ENCODE measurements at places on chromosomes 5 and 9.

GRCh38 chr5:107796797-107797196 lies 126.1 kb upstream of the EFNA5 start:
- DNase-seq, result no peak

GRCh38 chr9:68978501-68978900 lies 35.4 kb downstream of the PRKACG start:
- DNase-seq, result no peak

GRCh38 chr9:107404161-107404560 lies 85.4 kb downstream of the KLF4 start:
- no peak for DNase-seq

- DNase-seq, result no peak
These were observed 42.8 kb upstream of the IL6ST start for GRCh38 chr5:56037531-56038010.

DNA sequence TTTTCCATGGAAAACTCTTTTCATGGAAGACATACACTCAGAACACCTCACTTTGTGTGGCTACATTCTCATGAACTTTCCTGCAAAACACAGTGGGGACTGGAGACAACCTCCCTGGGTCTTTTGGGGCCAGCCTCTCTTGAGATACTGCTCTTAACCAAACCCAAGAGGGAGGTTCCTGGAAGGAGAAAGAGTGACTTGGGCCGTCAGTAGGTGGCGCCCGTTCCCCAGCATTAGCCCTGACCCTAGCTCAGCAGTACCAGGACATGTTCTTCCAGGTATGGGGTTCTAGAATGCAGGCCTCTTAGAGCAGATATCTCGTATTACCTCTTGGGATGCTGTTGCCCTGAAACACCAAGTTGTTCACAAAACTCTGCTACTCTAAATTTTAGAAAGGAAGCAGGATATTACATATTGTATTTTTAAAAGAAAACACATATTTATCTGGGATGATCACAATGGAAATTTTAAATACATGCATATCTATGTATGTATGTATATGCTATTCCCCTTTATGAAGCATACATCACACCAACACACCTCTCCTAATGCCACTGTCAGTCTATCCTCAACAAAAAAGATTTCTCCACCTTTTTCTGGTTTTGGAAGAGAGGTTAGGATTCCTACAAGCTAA lies 15.8 kb upstream of the GLIS3 start:
- DNase-seq, result peak; percentile 27

GRCh38 chr5:57929271-57929670 lies 446.7 kb upstream of the ACTBL2 start:
- DNase-seq, result no peak

DNA sequence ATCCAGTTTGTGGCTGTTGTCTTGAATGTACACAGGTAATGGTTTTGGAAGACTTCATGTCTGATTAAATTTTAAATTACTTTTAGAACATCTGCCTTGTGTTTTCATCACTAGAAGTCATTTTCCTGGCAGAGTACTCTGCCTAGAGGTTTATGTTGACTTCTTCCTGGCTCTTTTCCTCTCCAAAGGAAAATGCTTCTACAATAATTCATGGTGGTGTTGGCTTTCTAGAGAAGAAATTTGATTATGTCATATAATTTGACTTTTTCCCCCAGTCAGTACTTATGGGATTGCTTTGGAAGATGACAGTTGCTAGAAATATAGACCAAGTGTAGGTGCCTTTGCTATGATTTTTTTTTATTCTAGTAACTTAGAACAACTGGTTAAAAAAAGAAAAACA lies 46.8 kb downstream of the F2RL2 start:
- no peak for DNase-seq

GRCh38 chr9:127437497-127438264 lies 13.5 kb downstream of the ZNF79 start:
- DNase-seq, result no peak

DNA sequence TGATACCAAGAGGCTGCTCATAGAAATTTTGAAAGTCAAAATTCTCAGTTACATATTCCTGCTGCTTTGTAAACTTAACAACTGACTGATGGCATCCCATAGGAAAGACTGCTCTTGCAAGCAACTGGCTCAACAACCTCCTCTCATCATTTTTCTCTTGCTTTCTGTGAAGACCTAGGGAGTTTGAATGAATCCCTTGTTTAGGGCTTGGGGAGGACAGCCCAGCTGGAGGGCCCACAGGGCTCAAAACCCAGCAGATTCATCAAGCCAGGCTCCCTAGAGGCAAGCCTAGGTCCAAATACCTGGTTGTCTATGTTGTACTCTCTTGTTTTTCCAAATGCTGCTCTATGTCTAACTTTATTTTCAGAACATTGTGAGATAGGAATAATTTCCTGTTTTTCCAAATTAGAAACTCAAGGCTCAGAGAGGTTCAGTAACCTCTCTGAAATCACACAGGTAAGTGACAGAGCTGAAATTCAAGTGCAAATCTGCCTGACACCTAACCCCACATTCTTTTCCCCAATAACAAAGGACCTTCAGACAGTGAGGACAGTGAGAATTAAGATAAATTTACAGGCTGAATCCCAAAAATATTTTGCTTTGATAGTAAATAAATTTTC lies 558.9 kb upstream of the KLF4 start:
- no peak for DNase-seq

- no peak for DNase-seq
These were observed 14.7 kb upstream of the CPEB4 start for GRCh38 chr5:173873306-173873922.

DNA sequence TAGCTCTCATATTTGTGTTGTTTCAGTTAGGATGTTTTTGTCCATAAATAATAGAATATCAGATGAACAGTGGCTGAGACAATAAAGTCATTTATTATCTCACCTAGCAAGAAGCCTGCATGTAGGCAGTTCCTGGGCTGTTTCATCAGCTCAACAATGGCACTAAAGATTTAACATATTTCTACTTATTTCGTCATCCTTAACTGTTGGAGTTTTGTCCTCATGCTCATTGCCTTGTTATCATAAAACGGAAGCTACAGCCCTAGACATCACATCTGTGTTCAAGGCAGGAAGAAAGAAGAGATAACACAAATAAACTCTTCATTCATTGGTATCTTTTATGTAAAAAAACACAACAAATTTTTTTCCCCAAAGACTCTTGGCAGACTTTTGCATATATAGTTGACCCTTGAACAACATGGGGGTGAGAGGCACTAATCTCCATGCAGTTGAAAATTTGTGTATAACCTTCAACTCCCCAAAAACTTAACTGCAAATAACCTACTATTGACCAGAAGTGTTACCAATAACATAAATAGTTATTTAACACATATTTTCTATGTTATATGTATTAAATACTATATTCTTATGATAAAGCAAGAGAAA lies 277.2 kb upstream of the ADRA1B start:
- DNase-seq, result no peak

DNA sequence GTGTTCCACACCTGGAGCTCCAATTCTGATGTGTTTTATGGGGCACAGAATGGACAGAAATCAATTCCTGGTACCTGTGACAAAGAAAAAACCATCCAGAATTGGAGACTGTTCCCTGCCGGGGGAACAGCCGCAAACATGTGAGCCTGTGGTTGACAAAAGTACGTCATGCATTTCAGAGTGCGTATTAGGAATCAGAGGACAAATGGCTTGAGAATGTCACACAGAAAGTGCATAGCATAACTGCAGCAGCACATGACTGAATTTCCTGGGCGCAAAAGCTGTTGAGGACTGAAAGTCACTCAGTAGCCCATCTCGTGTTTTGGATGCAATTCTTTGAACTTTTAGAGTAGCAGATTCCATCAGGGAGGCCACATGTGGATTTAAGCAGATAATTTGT lies 85.1 kb downstream of the TRIO start:
- no peak for DNase-seq

- DNase-seq, result no peak
These were observed 32.9 kb downstream of the NDFIP1 start for GRCh38 chr5:142141463-142141862.

- DNase-seq, result no peak
These were observed 541.6 kb upstream of the DAP start for GRCh38 chr5:11302663-11303062.

DNA sequence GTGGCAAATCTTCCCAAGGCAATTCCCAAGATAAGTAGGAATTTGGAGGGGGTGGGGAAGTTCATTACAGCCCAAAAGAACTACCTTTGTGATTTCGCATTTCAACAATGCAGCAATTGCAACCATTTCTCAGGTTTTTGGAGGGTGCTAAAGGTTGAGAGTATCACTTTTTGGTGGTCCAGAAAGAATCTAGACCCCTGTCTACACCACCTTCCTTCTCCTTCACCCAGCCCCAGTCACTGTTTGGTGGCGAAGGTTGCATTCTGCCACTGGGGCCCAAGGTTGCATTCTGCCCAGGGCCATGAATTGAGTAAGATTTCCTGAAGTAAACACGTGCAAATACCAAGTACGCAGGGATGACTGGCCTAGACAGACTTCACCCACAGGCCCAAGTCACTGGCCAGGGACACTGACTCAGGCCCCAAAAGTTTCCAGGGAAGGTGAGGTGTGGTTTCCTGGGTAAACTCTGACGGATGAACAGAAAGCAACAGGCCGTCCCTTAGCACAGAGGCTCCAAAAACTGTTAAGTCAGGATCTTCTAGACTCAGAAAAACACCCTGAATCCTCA lies 5.7 kb downstream of the PDE6A start:
- DNase-seq, result no peak

GRCh38 chr9:122374885-122375420 lies 4.1 kb downstream of the PTGS1 start:
- no peak for DNase-seq

- no peak for DNase-seq
These were observed 477.0 kb downstream of the CCDC171 start for GRCh38 chr9:16029796-16030363.

GRCh38 chr9:90801241-90801972 lies at the start of gene SYK:
Gene SYK, plus strand, starts transcription at chr9:90801819. Its CDS starts 42,080 bp downstream, at chr9:90843899.
- DNase-seq, result no peak

DNA sequence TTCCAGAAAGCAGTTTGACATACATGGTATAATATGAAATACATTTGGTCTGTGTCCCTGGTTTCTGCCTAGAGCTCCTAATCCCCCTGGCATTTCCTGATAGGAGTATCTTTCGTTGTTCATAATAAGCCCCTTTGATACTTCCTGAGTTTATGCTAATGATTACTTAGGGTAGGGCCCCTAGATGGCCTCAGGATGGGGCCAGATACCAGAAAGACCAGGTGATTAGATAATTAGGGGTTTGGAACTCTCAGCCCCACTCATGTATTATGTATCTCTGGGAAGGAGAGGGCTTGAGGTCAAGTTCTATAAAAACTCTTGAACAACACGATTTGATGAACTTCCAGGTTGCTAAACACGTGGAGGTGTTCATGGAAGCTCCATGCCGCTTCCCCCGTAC lies 163.3 kb upstream of the ZNF608 start:
- DNase-seq, result no peak

DNA sequence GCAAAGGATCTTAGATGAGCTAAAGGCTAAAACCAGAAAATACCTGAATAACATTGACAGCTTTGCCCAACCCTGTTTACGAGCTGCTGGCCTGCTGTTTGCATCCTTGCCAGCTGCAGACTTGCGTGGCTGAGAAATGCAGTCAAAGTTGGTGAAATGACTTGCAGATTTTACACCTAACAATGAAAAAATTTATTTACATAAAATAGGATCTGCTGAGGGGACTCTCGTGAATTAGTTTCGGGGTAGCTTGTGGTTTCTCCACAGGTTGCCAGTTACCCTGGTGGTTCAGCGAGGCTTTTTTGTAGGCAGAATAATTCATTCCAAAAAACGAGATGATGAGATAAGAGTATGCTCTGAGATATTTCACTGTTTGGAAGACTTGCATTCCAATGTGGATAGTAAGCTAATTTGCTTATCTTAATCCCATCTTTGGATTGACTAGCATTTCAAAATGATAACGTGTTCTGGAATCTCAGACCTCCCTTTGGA lies 65.7 kb upstream of the FANCC start:
- DNase-seq, result no peak

DNA sequence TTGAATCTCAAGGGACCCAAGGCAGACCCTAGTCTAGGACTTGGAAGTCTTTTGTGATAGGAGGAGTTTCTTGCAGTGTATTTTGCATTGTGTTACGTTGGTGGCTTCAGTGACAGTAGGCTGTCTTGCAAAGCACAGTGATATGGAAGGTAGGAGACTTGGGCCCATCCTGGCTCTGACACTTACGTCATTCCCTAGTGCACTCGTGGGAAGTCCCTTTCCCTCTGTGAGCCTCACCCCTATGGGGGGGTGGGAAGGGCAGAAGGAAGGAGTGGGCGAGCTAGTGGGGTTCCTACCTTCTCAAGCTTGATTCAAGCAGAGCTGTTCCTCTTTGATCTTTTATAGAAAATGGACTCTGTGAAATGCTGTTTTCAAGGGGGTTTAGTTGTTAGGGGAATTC lies 9.2 kb upstream of the TEX53 start:
- no peak for DNase-seq

- DNase-seq, result no peak
These were observed 49.8 kb upstream of the PLPP1 start for GRCh38 chr5:55584398-55585205.

- DNase-seq, result no peak
These were observed 1.0 kb downstream of the FOCAD start for GRCh38 chr9:20684875-20685696.

DNA sequence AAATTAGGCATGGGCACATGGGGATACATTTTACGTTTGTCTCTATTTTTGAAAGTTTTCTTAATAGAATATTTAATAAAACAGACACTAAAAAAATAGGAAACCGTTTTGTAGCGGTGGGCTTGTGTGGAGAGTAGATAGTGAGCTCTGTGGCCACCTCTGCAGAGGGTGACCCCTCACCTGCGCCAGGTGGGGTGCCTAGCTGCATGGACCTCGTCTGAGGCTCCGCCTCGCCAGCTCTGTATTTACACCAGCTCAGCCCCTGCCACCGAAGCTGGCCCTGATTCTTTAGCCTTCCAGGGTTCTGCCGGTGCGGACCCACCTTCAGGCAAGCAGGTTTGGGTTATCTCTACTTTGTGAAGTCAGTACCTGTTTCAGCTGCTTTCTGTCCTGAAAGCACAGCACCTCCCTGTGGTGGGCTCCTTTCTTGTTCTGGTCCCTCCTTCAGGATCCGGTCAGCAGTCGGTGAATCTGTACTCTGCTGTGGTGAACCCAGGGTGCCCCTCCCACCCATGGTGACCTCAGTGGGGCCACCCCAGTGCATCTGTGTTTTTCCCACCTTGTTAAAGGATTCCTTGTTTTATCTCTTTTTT lies 105.2 kb upstream of the CACNA1B start:
- no peak for DNase-seq

DNA sequence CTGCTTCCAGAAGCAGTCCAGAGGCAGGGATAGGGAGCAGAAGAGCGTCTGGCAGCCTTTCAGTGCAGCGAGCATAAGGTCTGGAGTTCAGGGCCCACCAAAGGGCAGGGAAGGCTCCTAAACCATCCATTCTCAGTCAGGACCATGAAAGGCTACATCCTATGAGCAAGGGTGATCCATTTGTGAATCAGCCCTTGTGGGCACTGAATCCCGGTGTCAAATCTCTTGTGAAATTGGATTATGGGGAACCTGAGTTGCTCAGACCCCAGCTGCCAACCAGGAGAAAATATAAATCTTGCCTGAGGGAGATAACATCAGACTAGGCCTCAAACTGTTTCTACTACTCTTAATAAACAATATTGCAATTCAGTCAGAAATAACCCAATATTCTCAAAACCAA lies 204.4 kb downstream of the SYK start:
- DNase-seq, result no peak

- DNase-seq, result no peak
These were observed 360.1 kb upstream of the PANK3 start for GRCh38 chr5:168939156-168939800.

GRCh38 chr5:151259931-151260330 lies 6.9 kb downstream of the GM2A start:
- DNase-seq, result no peak

All from stimulated activated CD8-positive, alpha-beta memory T cell treated with anti-CD3 and anti-CD28 coated beads, Interleukin-7, amount 100 ng/mL, for 4 hours (primary cell).